ENCODE measurements at places on chromosomes 7 and 10.

- no peak for DNase-seq
These were observed 98.7 kb downstream of the RALA start for GRCh38 chr7:39721919-39722597.

DNA sequence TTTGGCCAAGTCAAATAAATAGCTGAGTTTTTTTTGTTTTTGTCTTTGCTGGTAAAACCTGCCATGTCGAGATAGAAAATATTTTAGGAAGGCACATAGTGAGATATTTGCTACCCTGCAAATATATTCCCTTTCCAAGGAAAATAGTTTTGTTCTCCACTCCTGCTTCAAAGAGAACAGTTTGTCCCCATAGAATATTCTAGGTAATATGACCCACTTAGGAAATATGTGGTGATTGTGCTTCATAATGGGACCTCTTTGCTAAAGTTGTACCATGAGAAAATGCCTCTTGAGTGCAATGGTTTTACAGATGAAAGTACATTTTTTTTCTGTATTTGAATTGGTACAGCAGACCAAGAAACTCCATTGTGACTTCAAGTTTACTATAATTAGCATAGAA is 41.6 kb downstream of the SMNDC1 start:
- DNase-seq = no peak

GRCh38 chr10:3408603-3409365 is 236.2 kb upstream of the PITRM1 start:
- DNase-seq = no peak

GRCh38 chr7:129669901-129670300 is 58.4 kb downstream of the NRF1 start:
- no peak for DNase-seq

DNA sequence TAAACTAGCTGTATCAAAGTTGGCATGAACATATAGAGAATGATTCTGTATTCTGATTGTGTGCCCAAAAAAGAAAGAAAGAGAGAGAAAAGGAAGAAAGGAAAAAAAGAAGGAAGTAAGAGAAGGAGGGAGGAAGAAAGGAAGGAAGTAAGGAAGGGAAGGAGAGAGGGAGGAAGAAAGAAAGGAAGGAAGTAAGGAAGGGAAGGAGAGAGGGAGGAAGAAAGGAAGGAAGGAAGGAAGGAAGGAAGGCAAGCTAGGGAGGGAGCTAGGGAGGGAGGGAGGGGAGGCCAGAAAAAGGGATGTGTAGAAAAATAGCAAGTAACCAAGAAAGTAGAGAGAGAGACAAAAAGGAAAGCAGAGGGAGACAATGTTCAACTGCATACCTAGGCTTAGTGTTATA is 60.7 kb upstream of the TARP start:
- DNase-seq = no peak

DNA sequence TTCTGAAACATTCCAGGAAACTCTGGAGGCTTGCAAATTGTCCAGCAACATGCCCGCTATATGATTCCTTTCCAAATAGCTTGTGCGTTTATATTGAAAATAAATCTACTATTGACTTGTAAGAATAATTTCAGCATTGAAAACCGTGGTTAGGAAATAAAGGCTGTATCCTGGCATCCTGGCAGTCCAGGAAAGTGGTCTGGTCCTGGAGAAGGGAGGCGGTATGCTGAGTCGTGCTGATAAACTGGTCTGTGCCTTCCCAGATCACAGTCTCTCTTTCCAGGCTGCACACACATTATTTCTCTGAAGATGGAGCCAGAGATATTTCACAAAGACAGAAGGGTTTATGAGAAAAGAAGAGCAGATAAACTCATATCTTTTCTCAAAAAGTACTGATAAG is 350.1 kb upstream of the COBL start:
- DNase-seq = no peak

DNA sequence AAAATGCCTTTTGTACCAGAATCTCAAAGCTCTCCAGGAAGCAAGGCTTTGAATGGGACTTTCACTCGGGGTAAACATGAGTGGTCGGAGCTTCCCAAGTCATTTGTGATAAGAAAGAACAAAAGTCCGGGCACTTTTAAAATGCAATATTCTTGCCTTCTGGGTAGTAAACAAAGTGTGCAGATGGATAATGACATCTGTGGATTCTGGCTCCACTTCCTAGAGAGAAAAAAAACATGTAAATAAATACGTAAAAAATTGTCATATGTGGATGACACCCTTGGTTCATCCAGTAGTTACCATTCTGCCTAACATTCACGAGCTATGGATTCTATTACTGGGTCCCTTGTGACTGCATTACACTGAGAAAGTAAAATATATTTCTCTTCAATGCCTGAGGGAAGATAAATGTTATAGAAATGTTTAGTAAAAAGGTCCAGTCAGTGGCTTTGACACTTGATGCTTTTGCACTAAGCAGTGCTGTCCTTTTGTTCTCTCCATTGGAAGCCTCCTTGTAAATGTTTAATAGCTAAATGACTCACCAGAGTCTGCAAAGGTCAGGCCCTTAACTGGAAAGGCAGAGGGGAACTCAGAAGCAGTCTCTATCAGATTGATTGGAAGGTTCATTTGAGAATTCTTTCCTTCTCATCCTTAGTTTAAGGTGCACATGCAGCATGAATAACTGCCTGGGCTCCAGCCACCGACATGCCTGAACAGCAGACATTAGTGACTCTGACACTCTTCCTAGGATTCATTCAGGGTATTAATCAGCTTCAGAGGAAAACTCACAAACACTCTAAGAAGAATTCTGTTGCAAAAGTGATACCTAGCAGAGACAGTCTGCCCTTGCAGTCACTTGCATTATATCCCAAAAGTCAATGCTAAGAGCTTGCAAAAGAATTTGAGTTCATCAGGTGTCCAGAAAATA is 11.7 kb upstream of the EDRF1 start:
- DNase-seq = no peak

- DNase-seq = no peak
These were observed 640.0 kb downstream of the ACTR3B start for GRCh38 chr7:153399554-153399940.

DNA sequence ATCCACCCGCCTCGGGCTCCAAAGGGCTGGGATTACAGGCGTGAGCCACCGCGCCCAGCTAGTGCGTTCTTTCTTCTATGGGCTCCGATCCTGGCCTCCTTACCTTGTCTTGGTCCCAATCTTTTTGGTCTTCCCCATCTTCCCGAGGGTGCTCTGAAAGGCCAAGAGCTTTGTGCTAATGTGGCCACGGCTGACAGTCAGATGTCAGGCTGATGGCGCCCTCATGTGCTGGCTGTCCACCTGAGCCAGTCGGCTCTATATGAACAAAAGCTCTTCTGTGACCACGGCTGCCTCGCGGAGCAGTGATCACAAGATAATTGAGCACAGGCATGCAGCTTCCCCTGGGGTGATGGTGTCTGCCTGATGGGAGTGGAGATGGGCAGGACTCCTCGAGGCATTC is 11.0 kb upstream of the AHCYL2 start:
- DNase-seq = no peak

DNA sequence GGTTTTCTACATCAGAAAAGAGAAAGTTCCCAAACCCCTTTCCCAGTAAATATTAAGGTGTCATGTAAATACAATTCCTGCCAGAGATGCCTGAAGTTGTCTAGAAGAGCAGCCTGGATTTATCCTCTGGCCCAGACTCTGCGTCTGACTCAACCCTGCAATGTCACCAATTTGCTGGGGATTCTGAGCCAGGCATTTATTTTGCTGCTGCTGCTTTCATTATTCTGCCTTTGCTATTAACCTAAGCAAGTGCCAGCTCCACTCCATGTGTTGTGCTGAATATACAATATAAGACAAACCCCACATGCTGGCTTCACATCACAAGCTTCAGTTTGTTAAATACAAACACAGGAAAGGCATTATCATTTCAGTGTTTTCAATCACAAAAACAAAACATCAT is 59.1 kb downstream of the ELAPOR2 start:
- no peak for DNase-seq

DNA sequence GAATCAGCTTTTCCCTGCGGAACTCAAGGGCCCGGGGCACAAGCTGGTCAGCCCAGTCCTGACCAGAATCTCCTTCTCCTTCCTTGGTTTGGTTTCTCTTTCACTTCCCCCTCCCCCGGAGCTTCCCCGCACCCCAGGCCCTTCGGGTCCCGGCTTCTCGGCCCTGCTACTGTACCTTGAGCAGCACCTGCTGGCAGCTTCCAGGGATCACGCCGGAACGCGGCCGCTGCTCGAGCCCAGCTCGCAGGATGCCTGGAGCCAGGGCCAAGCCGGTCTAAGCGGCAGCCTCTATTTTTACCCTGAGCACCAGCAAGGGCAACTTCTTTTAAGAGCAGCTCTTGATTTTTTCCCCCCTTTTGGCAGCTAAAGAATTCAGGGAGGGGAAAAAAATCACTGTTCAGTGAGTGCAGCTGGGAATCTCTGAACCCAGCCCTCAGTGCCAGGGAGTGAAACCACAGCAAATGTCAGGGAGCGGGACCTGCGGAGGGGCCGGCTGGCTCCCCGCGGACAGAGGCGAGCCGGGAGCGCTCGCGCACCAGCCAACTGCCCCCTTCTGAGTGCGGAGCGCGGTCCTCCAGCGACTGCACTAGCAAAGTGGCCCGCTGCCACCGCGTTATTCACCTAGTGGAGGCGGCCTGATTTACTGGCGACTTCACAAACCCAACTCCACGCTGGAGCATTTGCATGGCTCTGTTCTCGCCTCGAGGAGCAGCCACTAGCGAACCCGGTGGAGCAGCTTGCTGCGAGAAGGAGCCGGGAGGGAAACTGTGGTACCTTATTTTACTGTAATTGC is 2.4 kb upstream of the INHBA start:
- peak; percentile 92 for DNase-seq

DNA sequence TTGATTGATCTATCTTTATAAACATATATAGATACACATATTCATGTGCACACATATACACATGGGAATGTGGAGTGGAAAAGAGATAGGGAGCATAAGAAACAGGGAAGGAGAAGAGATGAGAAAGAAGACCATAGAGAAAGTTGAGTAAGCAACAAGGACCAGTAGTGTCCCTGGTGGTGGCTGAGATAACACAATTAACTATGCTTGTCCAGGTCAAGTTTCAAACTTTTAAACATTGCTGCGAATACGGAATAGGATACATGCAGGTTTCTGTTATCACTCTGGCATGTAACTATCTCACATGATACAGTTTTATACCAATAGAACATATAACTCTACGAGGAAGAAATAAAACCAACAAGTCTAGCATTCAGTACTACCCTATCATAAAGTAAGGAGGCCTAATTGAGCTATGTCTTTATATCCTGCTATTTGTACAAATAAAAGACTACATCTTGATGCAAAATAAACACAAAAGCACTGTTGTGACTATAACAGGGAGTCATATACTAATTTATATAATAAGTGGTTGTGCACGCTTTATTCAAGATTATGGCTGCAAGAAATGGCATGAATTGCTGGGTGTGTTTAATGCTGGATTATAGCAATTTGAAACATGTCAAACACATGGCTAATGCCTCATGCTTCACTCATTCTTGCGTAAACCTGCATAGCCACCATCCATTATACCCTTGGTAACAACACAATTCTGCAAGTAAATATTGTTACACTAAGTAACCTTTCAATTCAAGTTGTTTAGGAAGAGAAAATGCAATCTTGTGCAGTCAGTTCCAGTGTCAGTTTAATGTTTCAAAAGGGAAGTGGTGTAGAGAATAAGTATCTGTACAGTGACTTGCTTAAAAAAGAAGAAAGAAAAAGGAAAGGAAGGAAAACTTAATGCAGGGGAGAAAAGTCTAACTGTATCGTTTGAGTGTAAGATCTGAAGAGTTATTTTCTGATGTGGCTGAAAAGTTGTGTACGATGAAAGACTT is 8.2 kb downstream of the FOXP2 start:
- no peak for DNase-seq

- no peak for DNase-seq
These were observed 38.9 kb upstream of the PFKP start for GRCh38 chr10:3028441-3028840.

DNA sequence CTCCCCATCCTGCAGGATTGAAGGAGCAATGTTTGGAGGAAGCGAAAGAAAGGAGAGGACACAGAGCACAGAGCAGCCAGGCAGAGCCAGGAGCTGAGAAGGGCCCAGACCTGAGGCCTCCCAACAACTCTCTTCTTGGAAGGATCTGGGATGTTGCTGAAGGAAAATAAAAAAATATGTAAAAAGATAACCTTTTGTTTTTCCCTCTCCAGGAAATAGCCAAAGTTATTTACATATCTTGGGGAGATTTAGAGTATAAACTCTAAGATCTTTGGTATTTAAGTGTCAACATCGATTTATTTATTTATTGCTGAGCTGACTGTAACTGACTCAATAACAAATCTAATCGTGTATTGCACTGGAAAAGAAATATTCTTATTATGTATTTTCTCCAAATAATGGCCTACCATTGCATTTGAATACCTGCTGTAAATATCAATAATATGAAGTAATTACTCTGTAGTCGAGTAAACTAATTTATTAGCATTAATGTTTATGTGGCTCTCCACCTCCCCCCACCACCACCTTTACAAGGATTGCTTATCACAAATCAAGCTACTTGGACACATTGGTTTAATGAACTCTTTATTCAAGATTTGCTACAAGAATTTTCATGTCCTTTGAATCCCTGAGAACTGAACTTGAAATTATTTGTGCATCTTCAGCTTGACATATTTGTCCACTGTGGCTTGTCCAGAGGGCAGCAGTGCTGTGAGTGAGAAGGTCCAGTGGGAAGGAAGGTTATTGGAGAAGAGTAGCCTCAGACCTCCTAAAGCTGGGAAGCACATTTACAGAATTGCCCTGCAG is 1.8 kb upstream of the HOXA11 start:
- no peak for DNase-seq

DNA sequence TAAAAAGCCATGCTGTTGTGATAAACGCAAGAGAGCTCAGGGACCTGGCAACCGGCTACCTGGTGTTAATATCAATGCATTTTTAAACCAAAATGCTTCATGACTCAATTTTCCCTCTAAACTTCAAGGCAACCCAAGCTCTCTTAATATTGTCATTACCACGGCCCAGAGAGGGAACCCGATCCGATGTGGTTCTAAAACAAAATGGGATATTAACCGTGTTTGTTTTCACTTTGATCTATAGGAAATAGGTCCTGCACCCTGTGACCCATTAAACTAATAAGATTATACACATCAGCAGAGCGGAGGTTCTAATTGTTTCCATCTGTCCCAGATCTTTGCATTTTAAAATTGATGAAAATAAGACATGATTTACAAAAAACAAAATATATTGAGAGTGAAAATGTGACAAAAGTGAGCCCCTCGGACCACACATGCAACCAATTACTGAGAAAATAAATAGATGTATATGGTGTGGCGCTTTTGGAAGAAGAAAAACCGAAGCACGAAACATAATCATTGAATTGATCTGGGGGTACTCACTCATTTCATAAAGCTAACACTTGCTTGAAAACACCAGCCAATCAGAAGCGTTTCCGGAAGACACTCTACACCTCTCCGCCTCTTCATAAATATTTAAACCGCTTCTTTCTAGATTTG is 290.3 kb upstream of the NFE2L3 start:
- DNase-seq = no peak

Data from suppressor macrophage treated with lipopolysaccharide for 1 hour (primary cell).